Tibial nerve (tissue), 4 donors: ENCODE measurements at places on chromosomes 5 and 9. TPM values are rescaled to one million over a fixed set of nuclear protein-coding genes. Genes with fewer than 3 reads are reported as not detected.
A peak's percentile ranks its signal among the peaks of the same experiment; 100 is the strongest.

The TLX3 gene
- not detected for total RNA-seq

DNA sequence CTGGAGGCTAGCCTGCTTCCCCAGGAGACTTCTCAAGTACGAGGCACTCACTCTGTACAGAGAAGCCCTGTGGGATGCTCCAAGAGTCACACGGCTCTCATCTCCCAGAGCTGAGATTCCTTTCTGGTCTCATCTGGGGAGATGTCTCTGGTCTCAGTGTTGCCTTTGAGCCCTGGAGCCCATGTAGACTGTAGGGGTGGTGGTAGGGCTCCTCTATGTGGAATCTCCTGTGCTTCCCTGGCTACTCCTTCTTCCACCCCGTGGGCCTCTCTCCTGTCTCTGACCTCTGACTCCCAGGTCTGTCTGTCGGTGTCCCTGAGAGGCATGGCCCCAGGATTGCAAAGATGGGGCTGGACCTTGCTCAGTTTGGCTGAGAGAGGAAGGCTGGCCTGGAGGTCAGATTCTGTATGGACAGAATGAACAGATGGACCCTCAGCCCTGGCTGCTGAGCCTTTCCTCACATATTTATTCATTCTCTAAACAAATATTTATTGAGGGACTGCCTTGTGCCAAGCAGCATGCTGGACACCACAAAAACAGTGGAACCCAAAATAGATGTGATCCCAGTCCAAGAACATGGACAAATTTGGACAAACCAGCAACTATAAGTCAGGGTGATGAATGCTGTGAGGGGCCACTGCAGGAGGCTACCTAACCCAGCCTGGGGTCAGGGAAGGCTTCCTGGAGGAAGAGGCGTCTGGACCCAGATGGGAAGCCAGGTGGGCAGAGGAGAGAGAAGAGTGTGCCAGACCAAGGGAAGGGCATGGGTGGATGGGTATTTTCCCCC, 2.6 kb downstream of the CCL19 start:
- DNase-seq: no peak
- no peak overlapping the region for H3K27ac ChIP-seq
- H3K36me3 ChIP-seq: no peaks in the 10 kb centered on the region
- no peak overlapping the region for H3K4me3 ChIP-seq
- no peaks in the 10 kb centered on the region for H3K4me1 ChIP-seq

The GTF2H2C gene
- 10.8 TPM for total RNA-seq

The SPOCK1 gene
- 103 TPM for total RNA-seq

GRCh38 chr9:86519066-86519615, 164.9 kb upstream of the TUT7 start:
- DNase-seq: no peak
- H3K27me3 ChIP-seq: no peaks in the 10 kb centered on the region
- H3K27ac ChIP-seq: no peak overlapping the region
- no peaks in the 10 kb centered on the region for H3K4me1 ChIP-seq
- no peaks in the 10 kb centered on the region for H3K36me3 ChIP-seq

DNA sequence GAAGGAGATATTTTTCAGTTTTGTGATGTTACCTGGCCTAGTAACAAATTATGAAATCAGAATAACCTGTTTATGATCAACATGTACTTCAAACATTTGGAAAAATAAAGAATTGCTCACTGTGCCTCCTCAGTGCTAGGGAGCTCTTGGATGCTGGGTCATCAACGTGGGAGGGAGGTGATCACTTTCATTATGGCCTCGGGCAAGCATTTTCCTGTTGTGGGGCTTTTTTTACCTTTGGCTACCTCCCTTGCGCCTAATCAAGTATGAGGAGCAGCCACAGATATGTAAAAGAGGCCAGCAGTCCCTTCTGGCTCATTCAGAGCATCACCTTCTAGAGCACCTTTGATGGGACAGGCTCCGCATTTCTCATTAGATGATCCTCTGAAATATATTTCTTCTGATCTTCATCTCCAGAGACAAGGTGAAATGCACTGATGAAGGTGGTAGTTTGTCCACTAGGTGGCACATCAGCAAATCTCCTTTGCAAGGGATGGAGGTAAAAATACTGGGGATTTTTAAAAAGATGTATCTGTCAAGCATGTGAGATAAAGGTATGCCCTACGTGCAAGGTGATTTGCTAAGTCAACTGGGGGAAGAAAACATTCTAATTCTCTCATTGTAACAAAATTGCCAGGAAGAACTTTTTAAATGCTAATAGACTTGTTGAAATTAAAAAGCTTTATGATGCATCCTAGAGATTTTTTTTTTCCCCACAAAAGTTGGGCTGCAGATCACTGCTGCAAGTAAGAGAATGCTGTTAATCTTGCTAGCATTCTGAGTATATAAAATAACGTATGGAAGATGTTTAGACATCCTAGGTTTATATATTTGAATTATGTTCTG, 218.2 kb downstream of the MAST4 start:
- no peak overlapping the region for H3K4me3 ChIP-seq
- DNase-seq: peak; percentile 59
- H3K27ac ChIP-seq: no peak overlapping the region

The SPATA31D4 gene
- total RNA-seq: not detected

DNA sequence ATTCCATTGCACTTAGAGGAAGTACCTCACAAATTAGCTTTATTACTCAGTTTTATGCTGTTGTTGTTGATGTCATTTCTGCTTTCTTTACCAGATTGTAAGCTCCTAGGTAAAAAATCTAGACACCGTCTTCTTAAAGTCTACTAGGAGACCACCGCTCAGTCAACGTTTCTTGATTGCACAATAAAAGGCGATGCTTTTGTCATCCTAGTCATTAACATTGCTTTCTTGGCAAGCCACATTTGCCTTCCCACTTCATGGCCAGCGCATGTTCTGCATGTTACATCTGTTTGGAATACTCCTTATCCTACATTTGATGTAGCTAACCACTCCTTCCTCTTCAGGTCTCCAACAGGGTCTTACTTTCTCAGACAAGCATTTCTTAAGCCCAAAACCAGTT, 464.0 kb upstream of the TUSC1 start:
- no peaks in the 10 kb centered on the region for H3K4me1 ChIP-seq
- H3K4me3 ChIP-seq: no peak overlapping the region
- no peaks in the 10 kb centered on the region for H3K36me3 ChIP-seq
- no peaks in the 10 kb centered on the region for H3K27me3 ChIP-seq

The NCS1 gene
- 5.7 TPM for total RNA-seq

The PRRX2 gene
- 32.1 TPM for total RNA-seq

The EGR1 gene
- total RNA-seq: 14.1 TPM

GRCh38 chr5:74633695-74634094, 6.8 kb downstream of the ENC1 start:
- no peaks in the 10 kb centered on the region for H3K27me3 ChIP-seq
- H3K4me1 ChIP-seq: no peaks in the 10 kb centered on the region
- H3K4me3 ChIP-seq: no peak overlapping the region
- H3K36me3 ChIP-seq: no peaks in the 10 kb centered on the region

- no peak for DNase-seq
- H3K36me3 ChIP-seq: no peaks in the 10 kb centered on the region
- no peak overlapping the region for H3K27ac ChIP-seq
- no peaks in the 10 kb centered on the region for H3K4me1 ChIP-seq
- no peak overlapping the region for H3K4me3 ChIP-seq
These were observed 72.7 kb upstream of the SLC28A3 start for GRCh38 chr9:84413301-84413700.

- no peak overlapping the region for H3K4me3 ChIP-seq
- H3K27me3 ChIP-seq: no peaks in the 10 kb centered on the region
- H3K4me1 ChIP-seq: peaks cover 9% of the 10 kb centered on the region
- no peak for DNase-seq
- H3K27ac ChIP-seq: no peak overlapping the region
These were observed 25.7 kb downstream of the NCS1 start for GRCh38 chr9:130197888-130198287.

- H3K36me3 ChIP-seq: no peaks in the 10 kb centered on the region
- H3K4me1 ChIP-seq: peaks cover 80% of the 10 kb centered on the region
- H3K27ac ChIP-seq: peak overlapping the region; percentile 86
- H3K27me3 ChIP-seq: no peaks in the 10 kb centered on the region
- no peak overlapping the region for H3K4me3 ChIP-seq
These were observed 158.1 kb downstream of the LPAR1 start for GRCh38 chr9:110880189-110880588.

The PRLR gene
- 0.84 TPM for total RNA-seq

DNA sequence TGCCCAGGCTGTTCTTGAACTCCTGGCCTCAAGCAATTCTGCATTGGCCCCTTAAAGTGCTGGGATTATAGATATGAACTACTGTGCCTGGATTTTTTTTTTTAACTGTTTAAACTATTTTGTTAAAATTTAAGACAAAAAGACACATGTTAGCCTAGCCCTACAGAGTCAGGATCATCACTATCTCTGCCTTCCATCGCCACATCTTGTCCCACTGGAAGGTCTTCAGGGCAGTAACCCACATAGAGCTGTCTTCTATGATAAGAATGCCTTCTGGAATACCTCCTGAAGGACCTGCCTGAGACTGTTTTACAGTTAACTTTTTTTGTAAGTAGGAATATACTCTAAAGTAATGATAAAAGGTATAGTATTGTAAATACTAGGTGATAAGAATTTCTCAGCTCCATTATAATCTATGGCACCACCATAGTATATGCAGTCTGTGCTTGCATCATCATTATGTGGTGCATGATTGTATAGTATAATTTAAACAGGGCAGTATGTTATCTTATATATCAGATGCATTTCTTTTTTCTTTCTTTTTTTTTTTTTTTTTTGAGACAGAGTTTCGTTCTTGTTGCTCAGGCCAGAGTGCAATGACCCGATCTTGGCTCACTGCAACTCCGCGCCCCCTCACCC, 52.7 kb downstream of the DENND4C start:
- H3K27me3 ChIP-seq: no peaks in the 10 kb centered on the region
- DNase-seq: no peak
- H3K4me3 ChIP-seq: no peak overlapping the region

The TAF11L2 gene
- total RNA-seq: not detected

DNA sequence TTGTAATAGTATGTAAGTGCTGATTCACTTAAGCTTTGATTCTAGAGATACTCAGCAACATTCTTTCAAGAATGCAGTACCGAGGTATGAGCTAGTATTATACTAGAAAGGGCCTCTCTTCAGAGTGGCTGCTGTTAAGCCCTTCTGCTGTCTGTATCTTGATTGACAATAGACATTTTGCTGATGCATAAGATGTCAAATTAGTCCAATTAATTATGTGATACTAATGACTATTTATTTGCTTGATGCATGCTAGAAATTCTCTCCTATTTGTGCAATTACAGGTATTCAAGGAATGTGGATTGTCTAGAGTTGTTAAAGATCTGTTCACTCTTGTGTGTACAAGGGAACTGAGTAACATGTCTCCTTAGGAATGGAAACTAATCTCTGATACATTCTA, 92.3 kb upstream of the PTGER4 start:
- no peaks in the 10 kb centered on the region for H3K36me3 ChIP-seq
- H3K4me3 ChIP-seq: no peak overlapping the region
- no peak for DNase-seq
- no peak overlapping the region for H3K27ac ChIP-seq
- no peaks in the 10 kb centered on the region for H3K4me1 ChIP-seq
